ENCODE measurements at places on chromosomes 6 and 20.

DNA sequence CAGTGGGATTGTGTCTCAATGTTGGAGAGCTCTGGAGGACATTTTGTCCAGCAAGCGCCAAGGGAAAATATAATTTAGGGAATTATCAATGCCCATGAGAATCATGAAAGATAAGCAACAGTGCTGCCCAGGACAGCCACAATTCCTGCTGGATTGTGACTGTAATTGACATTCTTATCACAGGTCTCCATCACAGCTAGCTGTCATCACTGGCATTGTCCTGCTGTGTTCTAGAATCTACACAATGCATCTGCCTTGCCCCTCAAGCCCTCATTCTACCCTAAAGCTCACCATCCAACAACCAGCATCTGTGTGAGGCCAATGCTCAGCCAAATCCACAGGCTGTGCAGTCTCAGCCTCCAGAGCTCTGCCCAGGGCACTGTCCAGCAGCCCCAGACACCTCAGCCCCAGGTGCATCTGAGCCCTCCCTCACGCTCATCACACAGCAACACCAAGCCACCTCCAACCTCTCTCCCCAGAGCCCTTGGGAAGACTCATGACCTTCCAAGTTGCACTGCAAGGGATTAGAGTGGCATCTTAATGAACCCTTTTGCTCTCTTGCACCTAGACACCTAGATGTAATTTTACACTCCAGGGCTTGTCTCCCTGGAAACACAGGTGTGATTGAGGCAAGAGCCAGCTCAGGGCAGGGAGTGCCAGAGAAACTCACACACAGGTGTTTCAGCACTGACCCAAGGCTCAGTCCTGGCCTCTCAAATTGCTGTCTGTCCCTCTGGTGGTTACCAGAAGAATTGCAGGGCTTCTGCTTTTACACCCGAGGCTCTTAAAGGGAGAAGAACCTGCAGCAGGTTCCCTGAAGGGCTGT lies 85.2 kb upstream of the PHACTR3 start:
- no peak overlapping the region for H3K4me3 ChIP-seq
- H3K27ac ChIP-seq = no peak overlapping the region
- H3K4me1 ChIP-seq = no peaks in the 10 kb centered on the region
- peaks cover 80% of the 10 kb centered on the region for H3K27me3 ChIP-seq
- no peaks in the 10 kb centered on the region for H3K36me3 ChIP-seq

DNA sequence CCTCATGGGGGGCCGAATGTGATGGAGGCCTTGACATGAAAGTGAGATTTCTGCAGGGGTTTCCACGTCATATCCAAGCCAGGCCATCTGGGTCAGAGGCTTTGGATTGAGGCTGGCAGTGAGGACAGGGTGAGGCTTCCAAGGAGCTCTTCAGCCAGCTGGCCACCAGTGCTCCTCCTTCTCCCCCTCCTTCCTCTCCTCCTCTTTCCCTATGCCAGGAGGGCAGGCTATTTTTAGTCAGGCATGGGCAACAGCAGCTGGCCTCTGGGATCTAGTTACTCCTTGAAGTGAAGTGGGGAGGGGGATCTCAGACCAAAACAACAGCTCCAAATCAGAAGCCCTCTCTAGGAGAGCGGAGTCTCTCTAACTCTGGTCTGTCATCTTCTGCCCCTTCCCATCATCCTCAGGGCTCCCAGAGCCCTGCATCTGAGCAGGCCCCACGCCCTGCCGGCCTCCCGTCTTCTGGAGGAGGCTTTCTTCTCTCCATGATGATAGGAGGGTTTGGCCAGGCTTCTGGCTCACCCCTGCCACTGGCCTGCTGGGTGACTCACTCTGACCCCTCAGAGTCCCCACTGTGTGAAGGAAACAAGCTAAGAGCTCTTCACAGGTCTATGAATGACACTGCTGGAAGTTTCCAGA lies 612 bp downstream of the TNNC2 start:
- no peaks in the 10 kb centered on the region for H3K36me3 ChIP-seq
- no peaks in the 10 kb centered on the region for H3K4me1 ChIP-seq
- no peak overlapping the region for H3K4me3 ChIP-seq

GRCh38 chr6:11964729-11965335 lies 47.3 kb upstream of the HIVEP1 start:
- no peaks in the 10 kb centered on the region for H3K36me3 ChIP-seq
- no peaks in the 10 kb centered on the region for H3K27me3 ChIP-seq
- H3K27ac ChIP-seq = no peak overlapping the region
- no peak overlapping the region for H3K4me3 ChIP-seq
- no peaks in the 10 kb centered on the region for H3K4me1 ChIP-seq

- H3K27me3 ChIP-seq = no peaks in the 10 kb centered on the region
- DNase-seq = no peak
- H3K4me1 ChIP-seq = no peaks in the 10 kb centered on the region
- no peak overlapping the region for H3K27ac ChIP-seq
- no peaks in the 10 kb centered on the region for H3K36me3 ChIP-seq
These were observed 243.1 kb downstream of the LRFN2 start for GRCh38 chr6:40343877-40344565.

DNA sequence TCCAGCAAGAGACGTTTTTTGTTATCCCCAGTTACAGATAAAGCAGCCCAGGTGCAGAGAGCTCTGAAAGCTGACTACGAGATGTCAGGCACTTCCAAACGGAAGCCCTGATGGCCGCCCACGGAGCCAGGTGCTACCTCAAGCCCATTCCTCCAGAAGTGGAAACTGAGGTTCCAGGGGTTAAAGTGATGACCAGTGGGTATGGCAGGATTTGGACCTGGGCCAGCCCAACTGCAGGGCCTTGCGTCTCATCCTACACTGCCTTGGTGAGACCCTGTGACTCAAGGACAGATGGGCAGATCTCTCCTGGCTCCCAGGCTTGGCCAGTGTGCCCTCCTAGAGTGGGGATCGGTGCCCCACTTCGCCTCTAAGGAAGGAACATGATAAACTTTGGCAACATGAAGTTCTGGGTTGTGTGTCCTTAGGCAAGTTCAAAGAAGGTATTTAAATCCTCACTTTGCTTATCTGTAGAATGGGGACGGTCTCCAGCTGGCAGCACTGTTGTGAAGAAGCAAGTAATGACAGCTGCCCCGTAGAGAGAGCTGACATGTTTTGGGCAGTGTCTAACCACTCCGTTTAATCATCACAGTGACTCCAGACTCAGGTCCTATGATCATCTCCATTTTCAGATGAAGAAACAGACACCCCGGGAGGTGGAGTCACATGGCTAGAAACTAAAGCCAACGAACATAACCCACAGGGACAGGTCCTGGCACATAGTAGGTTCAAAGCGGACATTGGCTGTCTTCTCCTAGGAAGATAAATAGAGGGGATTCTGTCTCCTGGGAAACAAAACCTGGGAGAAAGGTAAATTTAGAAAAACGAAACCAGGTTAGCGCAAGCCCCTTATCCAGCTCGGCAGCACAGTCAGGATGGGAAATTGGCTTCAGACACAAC lies 34.4 kb upstream of the CDH22 start:
- no peak for DNase-seq
- H3K27me3 ChIP-seq = peaks cover 32% of the 10 kb centered on the region
- H3K27ac ChIP-seq = no peak overlapping the region
- H3K4me3 ChIP-seq = no peak overlapping the region

GRCh38 chr6:24403501-24403824 lies 727 bp downstream of the MRS2 start:
- peaks cover 40% of the 10 kb centered on the region for H3K36me3 ChIP-seq
- H3K27ac ChIP-seq = peak overlapping the region; percentile 19
- peak overlapping the region; percentile 71 for H3K4me3 ChIP-seq
- H3K27me3 ChIP-seq = no peaks in the 10 kb centered on the region
- no peak for DNase-seq
- H3K4me1 ChIP-seq = peaks cover 6% of the 10 kb centered on the region

DNA sequence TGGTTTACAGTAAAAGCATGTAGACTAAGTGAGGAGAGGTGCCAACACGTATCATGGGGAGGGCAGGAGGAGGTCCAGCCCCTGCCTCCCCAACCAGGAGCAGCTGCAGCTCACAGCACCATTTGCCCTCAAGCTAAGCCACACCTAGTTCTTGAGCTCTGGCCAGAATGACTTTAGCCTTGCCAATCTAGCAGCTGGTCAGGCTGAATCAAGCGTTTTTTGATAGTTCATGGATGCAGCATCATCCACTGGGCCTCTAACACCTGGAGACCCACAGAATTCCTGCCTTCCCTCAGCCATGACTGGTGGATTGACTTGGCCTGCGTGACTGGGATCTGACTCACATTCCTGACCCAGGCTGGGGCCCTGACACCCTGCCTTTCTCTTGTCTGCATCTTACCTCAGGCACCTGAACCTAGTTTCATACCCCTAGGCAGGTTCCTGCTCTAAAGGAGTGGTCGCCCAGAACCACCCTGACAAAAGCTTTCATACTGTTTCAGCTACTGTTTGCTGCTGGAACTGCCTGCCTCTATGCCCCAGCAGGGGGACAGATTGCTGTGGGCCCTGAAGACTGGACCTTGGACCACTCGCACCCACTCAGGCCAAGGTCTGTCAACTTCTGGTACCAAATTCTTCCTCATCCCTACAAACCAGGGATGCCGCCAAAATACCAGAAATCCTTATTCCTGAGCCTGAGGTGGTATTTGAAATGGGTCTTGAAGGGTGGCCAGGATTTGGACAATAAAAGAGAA lies 122.3 kb downstream of the QRSL1 start:
- peak; percentile 95 for DNase-seq
- peak overlapping the region; percentile 97 for H3K27ac ChIP-seq
- H3K27me3 ChIP-seq = no peaks in the 10 kb centered on the region
- H3K4me1 ChIP-seq = peaks cover 47% of the 10 kb centered on the region
- H3K36me3 ChIP-seq = no peaks in the 10 kb centered on the region
- H3K4me3 ChIP-seq = no peak overlapping the region

- peaks cover 3% of the 10 kb centered on the region for H3K27me3 ChIP-seq
- H3K27ac ChIP-seq = no peak overlapping the region
- no peaks in the 10 kb centered on the region for H3K36me3 ChIP-seq
These were observed 382.4 kb upstream of the MMS22L start for GRCh38 chr6:97665446-97665845.

DNA sequence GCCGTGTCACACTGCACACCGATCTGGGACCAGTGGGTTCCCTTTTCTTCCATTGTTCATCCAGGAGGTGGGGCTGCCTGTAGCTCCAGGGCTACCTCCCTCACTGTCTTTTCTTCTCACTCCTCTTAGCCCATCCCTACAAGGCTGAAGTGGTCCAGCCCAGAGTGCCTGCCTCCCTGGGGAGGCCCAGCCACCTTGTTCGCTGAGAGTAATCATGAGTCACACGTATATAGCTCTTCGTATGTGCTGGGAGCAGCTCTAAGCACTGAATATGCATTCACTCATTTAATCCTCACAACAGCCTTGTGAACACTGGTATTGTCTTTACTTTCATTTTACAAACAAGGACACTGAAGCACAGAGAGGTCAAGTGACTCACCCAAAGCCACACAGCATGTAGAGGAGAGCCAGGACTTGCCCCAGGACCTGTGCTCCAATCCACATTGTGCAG lies 14.7 kb upstream of the CCDC167 start:
- no peaks in the 10 kb centered on the region for H3K36me3 ChIP-seq
- H3K27me3 ChIP-seq = no peaks in the 10 kb centered on the region
- no peak overlapping the region for H3K4me3 ChIP-seq
- no peak for DNase-seq

DNA sequence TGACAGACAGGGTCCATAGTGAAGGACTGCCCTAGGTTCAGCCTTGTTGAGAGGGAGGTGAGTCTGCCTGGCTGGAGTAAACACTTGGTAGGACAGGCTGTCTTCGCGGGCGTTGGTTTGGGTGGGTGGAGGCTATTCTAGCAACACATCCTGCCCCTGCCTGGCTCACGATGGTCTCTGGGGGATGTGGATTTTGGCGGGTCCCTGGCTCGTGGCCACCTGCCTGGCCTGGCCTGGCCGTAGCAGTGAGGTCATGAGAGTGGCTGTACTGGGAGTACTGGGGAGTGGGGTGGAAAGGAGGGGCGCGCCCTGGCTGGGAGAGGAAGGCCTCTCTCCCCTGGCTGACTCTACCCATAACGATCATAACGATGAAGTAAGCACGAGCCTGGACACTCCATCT lies 30.2 kb upstream of the MRPS18A start:
- H3K4me1 ChIP-seq = no peaks in the 10 kb centered on the region
- H3K27ac ChIP-seq = no peak overlapping the region
- no peaks in the 10 kb centered on the region for H3K27me3 ChIP-seq

DNA sequence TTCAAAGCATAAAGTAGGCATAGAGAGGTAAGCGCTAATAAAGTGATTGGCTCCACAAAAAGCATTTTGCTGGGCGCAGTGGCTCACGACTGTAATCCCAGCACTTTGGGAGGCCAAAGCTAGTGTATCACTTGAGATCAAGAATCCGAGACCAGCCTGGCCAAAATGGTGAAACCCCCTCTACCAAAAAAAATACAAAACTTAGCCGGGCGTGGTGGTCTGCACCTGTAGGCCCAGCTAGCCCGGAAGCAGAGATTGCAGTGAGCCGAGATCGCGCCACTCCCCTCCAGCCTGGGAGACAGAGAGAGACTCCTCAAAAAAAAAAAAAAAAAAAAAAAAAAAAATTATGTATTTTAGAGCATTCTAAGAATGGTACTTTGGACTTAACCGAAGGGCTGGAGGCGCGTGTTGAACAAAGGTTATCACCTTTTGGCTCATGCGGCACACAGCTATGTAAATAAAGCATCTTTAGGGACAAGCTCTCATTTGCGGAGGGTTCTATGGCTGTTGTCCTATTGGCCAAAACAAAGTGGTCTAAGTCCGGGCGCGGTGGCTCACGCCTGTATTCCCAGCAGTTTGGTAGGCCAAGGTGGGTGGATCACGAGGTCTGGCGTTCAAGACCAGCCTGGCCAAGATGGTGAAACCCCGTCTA lies 17.4 kb downstream of the HFE start:
- H3K27me3 ChIP-seq = no peaks in the 10 kb centered on the region
- H3K4me3 ChIP-seq = peak overlapping the region; percentile 31
- H3K4me1 ChIP-seq = peaks cover 15% of the 10 kb centered on the region
- H3K36me3 ChIP-seq = no peaks in the 10 kb centered on the region
- H3K27ac ChIP-seq = peak overlapping the region; percentile 78

GRCh38 chr6:126475449-126475848 lies 135.5 kb downstream of the CENPW start:
- DNase-seq = no peak
- no peaks in the 10 kb centered on the region for H3K27me3 ChIP-seq
- no peaks in the 10 kb centered on the region for H3K36me3 ChIP-seq
- H3K4me1 ChIP-seq = no peaks in the 10 kb centered on the region

GRCh38 chr6:122718616-122719015 lies 60.9 kb upstream of the FABP7 start:
- H3K36me3 ChIP-seq = no peaks in the 10 kb centered on the region
- no peaks in the 10 kb centered on the region for H3K4me1 ChIP-seq
- no peak overlapping the region for H3K4me3 ChIP-seq
- no peak overlapping the region for H3K27ac ChIP-seq
- no peak for DNase-seq
- no peaks in the 10 kb centered on the region for H3K27me3 ChIP-seq
